Activated T-cell treated with anti-CD3 and anti-CD28 coated beads for 1 hour (primary cell): ENCODE measurements at places on chromosomes 16 and 17.

DNA sequence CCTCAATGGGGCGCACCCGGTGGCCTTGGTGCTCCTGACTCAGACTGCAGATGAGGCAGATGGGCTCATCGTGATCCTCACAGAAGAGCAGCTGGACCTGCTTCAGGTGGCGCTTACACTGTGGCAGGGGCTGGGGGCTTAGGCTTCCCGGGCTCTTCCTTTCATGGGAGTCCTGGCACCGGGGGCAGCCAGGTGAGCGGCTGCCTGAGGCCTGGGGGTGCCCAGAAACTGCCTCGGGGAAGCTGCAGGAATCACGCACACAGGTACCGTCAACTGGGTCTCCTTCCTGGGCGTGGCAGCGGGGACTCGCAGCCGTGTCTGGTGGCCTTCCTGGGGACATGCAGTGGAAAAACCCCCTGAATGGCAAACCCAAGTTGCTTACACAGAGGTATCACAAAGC is 7.0 kb downstream of the MEFV start:
- DNase-seq, result no peak

DNA sequence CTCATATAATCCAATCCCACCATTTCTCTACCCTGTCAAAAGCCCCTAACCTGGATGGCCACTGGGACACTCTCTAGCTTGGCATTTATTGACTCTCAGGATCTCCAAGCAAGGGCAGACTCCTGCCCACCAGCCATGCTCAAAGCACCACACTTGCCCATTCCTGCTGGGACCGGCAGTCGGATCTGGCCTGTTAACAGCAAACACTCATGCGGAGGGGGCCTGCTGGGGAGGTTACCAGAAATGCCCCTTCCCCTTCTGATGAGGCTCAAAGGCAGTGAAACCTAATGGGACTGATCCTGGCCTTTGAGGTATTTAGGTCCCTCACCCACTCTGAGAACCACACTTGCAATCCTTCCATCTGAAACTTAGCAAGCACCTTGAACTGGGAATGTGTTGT is 6.5 kb upstream of the CCL1 start:
- DNase-seq, result no peak

GRCh38 chr16:77062878-77063675 is 127.9 kb upstream of the MON1B start:
- DNase-seq, result no peak

- no peak for DNase-seq
Observed at GRCh38 chr17:76943781-76944213, 75.6 kb downstream of the MGAT5B start.

GRCh38 chr16:6527646-6528045 is 805.0 kb upstream of the RBFOX1 start:
- DNase-seq, result no peak

- DNase-seq, result peak; percentile 15
Observed at GRCh38 chr17:17628388-17629008, 37.0 kb upstream of the PEMT start.

- DNase-seq, result no peak
Observed at GRCh38 chr17:19346351-19347255, 15.9 kb downstream of the B9D1 start.

- DNase-seq, result peak; percentile 94
Observed at GRCh38 chr17:45385331-45385997, 47.2 kb downstream of the ARHGAP27 start.

- no peak for DNase-seq
Observed at GRCh38 chr17:27256225-27257030, 37.5 kb upstream of the WSB1 start.

DNA sequence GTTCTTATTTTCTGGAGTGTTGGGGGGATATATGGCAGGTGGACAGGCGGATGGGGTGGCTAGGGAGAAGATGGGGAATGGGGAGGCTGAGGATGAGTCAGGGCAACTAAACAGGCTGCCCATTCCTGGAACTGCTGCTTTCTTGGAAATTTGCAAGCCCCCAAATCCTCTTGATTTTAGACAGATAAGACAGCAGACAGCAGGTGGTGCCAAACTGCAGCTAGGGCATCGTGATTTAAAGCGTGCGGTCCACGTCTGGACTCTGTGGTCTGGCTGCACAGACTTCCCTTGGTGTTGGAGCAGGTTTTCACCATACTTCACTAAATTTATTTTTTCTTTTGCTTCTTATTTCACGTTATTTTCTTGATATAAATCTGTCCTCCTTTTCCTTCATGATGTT is 10.9 kb upstream of the KRT24 start:
- no peak for DNase-seq

- DNase-seq, result no peak
Observed at GRCh38 chr17:28961391-28961790, 10.1 kb upstream of the PHF12 start.

DNA sequence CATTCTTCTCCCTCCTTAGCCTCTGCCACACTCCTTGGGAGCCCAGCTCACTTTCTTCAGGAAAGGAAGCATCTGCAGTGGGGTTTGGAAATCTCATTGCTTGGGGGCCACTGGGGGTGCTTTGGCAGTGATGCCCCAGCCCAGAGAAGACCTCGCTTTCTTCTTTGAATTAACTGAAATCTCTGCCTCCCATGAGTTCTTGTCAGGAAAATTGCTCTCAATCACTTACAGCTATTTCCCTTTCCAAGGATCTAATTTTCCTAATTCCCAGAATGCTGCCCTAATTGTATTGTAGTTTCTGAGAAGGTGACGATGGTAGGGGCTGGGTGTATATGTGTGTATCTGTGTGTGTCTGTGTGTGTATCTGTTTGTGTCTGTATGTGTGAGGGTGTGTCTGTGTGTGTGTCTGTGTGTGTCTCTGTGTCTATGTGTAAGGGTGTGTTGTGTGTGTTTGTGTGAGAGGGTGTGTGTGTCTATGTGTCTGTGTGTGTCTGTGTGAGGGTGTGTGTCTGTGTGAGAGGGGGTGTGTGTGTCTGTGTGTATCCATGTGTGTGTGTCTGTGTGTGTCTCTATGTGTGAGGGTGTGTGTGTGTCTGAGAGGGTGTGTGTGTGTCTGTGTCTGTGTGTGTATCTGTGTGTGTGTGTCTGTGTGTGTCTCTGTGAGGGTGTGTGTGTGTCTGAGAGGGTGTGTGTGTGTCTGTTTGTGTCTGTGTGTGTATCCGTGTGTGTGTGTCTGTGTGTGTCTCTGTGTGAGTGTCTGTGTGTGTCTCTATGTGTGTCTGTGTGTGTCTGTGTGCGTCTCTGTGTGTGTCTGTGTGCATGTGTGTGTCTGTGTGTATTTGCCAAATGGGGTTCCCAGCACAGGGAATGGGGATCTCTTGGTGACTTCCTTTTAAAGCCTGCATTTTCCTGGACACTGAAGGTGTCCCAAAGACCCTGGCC is 83.5 kb upstream of the DNAJA2 start:
- no peak for DNase-seq

DNA sequence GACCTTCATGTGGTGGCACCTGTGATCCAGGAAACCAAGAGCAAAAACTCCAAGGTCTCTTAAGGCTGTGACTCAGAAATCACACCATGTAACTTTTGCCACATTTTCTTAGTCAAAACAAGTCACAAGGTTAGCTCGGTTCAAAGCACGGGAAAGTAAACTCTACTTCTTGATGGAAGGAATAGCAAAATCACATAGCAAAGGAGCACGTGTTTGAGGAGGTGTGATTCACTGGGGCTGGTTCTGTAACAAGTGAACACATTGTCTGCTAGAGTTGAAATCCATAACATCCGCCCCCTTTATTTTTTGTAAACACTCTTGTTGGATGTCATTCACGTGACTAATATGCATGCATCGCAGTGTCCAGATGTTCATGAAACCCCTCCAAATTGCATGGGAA is 415.0 kb upstream of the MAF start:
- DNase-seq, result no peak

GRCh38 chr17:13759518-13760335 is 158.0 kb upstream of the HS3ST3A1 start:
- no peak for DNase-seq

DNA sequence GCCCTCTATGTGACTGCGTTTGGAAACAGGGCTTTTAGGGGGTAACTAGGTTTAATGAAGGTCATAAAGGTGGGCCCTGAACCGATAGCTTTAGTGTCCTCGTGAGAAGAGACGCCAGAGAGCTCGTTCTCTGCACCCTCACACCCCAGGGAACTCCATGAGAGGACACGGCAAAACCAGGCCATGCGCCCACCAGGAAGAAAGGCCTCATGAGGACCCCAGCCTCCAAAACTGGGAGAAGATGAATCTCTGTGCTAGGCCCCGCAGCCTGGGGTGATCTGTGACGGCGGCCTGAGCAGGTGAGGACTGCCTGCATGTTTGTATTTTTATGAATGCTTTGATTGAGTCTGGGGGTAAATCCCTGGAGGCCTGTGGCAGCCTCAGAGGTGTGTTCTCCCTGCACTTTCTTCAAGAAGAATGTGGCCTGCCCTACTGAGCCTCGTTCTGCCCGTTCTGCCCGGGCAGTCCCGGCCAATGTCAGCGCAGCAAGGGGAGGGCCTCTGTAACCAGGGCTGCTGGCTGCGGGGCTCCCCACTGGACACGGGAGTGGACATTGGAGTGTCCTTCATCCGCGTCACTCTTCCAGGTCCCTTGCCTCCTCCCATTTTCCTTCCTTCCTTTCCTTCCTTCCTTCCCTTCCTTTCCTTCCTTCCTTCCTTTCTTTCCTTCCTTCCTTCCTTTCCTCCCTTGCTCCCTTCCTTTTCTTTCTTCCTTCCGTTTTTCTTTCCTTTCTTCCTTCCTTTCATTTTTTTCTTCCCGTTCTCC is 6.8 kb upstream of the RNF213 start:
- no peak for DNase-seq

GRCh38 chr16:78421181-78421708 is 321.8 kb downstream of the WWOX start:
- no peak for DNase-seq

DNA sequence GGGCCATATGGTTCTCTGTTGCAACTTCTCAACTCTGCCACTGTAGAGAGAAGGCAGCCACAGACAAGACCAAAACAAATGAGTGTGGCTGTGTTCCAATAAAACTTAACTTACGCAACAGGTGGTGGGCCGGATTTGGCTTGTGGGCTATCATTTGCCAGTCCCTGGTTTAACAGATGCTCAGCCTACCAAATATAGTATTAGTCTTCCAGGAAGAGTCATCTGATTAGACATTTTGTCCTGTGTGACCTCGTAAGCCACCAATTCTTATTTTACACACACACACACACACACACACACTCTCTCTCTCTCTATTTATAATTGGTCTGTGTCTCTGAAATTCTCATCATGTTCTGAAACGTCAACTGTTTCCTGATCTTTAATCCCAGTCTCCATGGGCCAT is 245.9 kb downstream of the XYLT1 start:
- DNase-seq, result no peak

GRCh38 chr17:78818932-78819331 is 21.7 kb downstream of the USP36 start:
- peak; percentile 38 for DNase-seq

DNA sequence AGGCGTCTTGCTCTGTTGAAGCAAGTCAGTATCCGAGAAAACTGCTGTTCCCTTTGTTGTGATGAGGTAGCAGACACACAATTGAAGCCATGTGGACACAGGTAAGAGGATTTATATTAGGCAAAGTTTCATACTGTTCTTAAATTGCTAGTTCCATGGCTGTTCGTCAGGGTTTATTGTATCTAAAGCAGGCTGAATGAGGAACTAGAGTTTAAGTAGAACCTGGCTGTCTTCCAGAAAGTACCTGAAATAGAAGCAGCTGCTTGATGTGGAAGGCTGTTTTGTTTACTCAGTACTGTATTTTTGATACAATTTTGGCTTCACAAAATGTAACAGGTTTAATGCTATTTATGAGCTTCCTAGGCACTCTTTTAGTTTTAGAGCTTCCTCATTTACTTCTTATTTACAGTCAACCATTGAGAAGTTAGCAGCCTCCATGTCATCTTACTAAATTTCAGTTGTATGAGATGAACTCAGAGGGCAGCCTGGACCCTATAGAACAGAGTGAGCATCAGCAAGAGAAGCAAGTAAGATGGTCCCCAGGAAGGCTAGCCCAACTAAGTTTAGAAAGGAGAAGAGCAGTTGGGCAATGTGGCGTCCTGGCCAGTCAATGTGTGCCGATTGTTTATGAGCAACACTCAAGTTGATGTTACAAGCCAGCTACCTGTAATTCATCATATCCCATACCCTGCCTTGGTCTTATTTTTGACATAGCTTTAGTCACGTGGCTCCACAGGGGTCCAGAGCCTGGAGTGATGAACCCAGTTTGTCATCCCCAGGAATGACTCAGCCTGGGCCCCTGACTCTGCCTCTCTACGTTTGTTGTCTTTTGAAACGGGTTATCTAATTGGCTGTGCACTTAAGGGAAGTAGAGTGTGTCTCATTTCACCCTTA is 9.7 kb upstream of the ARL2BP start:
- DNase-seq, result no peak

DNA sequence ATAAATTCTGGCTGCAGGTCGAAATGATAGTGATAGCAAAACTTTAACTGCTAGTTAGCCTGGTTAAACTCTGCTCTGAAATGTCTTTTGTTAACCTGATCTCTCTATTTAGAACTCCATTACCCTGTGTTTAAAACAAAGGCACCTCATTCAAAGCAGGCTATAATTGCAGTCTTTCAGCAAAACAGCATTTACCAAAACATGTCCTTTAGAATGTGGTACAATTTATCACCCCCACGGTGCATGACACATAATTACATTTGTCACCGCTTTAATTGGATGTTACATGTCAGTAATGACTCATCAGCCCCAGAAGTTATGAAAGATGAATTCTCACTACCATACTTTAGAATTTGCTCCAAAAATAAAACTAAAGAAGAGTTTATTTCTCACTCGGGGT is 295.4 kb downstream of the TOX3 start:
- DNase-seq, result no peak

GRCh38 chr17:77282524-77283515 is 142.1 kb downstream of the SEC14L1 start:
- DNase-seq, result no peak

DNA sequence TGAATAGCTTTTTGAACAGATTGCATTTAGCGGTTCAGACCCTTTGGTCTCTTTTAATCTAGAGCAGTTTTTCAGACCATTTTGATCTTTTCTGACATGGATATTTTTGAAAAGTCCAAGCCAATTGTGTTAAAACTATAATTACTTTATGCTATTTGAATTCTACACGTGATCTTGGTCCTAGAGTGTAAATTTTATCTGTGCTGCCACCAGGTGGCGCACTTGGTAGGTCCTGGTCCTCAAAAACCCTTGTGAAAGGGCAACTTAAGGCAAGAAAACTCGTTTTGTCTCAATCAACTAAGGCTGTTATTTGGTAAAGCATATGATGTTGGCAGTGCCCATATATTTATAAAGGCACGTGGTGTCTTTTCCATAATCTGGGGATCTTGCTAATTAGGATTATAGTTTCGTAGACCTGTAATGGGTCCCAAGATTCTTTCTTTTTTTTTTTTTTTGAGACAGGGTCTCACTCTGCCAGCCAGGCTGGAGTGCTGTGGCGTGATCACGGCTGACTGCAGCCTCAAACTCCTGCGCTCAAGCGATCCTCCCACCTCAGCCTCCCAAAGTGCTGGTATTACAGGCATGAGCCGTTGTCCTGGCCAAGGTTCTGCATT is 43.9 kb upstream of the TEX2 start:
- peak; percentile 63 for DNase-seq

- no peak for DNase-seq
Observed at GRCh38 chr16:30839523-30840227, 52.7 kb upstream of the ZNF629 start.
